Activated naive CD4-positive, alpha-beta T cell treated with anti-CD3 and anti-CD28 coated beads, Interleukin-2, amount 10 ng/mL, durations not matched to agents 5 hours and 36 hours (primary cell): ENCODE measurements at places on chromosomes 4 and X. TPM values are rescaled to one million over a fixed set of nuclear protein-coding genes. Genes with fewer than 3 reads are reported as not detected.

Gene CXorf49
- not detected for total RNA-seq

Gene ATP1B4
- not detected for total RNA-seq

Gene FOXP3
- total RNA-seq = 11.5 TPM

Gene MAGEB2
- total RNA-seq = not detected

Gene MAP3K15
- total RNA-seq = 0.28 TPM

Gene FAM133A
- total RNA-seq = not detected

Gene H2BW2
- not detected for total RNA-seq

Gene CCKAR
- total RNA-seq = not detected

Gene PABPC5
- not detected for total RNA-seq

Gene HOPX
- 40.7 TPM for total RNA-seq

Gene CENPC
- 33.0 TPM for total RNA-seq

Gene FAM13A
- total RNA-seq = 104 TPM

Gene PRRG1
- total RNA-seq = not detected

Gene NAT8L
- total RNA-seq = 0.18 TPM

Gene RBM46
- not detected for total RNA-seq

Gene CT45A1
- total RNA-seq = not detected

Gene NPY2R
- not detected for total RNA-seq

Gene TMPRSS11F
- not detected for total RNA-seq

Gene BEX1
- not detected for total RNA-seq

Gene RPL34
- total RNA-seq = 1,879 TPM

Gene SULT1B1
- 7.7 TPM for total RNA-seq

Gene FRG2
- not detected for total RNA-seq

Gene ARR3
- not detected for total RNA-seq

Gene TEX13C
- total RNA-seq = not detected

Gene GPR143
- total RNA-seq = not detected

Gene BGN
- not detected for total RNA-seq

Gene MAD2L1
- 45.3 TPM for total RNA-seq

Gene INTU
- total RNA-seq = not detected

Gene AFM
- total RNA-seq = not detected

Gene SAGE1
- not detected for total RNA-seq

Gene ATP2B3
- not detected for total RNA-seq

Gene SLC10A3
- total RNA-seq = 25.8 TPM

Gene BST1
- 0.51 TPM for total RNA-seq

Gene ITIH6
- not detected for total RNA-seq

Gene NUDT6
- 13.2 TPM for total RNA-seq

Gene TRIM75
- not detected for total RNA-seq

Gene JCHAIN
- total RNA-seq = 0.99 TPM

Gene EDA2R
- total RNA-seq = 2.7 TPM

Gene PLS3
- total RNA-seq = 0.33 TPM

Gene PAGE2B
- not detected for total RNA-seq

Gene CTAG1B
- total RNA-seq = not detected

Gene GLRA2
- not detected for total RNA-seq

Gene PABPC1L2B
- total RNA-seq = not detected

Gene ARSJ
- total RNA-seq = not detected

Gene CTAG1A
- not detected for total RNA-seq

Gene SPIN2A
- total RNA-seq = 0.89 TPM

Gene P2RY8
- total RNA-seq = 95.4 TPM

Gene P2RY10
- 71.6 TPM for total RNA-seq
